ENCODE measurements at places on chromosomes 1 and 21.

DNA sequence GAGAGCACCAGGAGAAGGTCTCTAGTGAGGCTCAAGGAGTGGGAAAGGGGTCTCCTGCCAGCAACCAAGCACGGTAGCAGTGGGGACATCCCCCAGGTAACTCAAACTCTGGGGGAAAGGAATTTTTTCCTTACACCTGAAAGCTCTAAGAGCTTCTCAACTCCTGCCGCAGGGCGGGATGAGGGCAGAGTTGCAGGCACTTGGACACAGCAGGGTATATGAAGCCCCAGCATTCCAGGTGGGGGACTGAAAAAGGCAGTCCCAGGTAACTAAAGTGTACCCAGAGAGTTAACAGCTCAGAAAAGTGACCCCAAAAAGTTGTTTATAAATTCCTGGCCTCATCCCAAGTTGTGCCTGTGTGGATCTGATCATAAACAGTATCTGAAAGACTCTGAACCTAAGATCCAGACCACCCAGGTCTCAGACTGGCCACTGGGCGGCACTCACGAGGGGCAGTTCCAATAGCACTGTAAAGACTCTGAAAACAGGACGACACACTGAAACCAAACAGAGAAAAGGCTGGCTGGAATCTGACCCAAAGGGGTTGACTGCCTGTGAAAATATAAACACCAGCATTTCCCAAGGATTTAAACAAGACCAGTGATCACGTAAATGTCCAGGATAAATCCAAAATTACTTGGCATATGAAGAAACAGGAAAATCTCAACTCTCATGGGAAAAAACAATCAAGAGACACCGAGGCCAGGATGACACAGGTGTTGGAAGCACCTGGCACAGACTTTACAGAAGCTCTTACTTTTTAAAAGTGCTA, 47.5 kb downstream of the HSF2BP start:
- peak; percentile 80 for DNase-seq

GRCh38 chr21:15753741-15754140, 24.0 kb downstream of the USP25 start:
- no peak for DNase-seq

GRCh38 chr1:205283270-205284147, 38.0 kb downstream of the NUAK2 start:
- no peak for DNase-seq

GRCh38 chr1:222034790-222035189, 292.9 kb upstream of the DUSP10 start:
- DNase-seq = no peak

- DNase-seq = no peak
These were observed 12.6 kb upstream of the RCSD1 start for GRCh38 chr1:167617153-167618147.

DNA sequence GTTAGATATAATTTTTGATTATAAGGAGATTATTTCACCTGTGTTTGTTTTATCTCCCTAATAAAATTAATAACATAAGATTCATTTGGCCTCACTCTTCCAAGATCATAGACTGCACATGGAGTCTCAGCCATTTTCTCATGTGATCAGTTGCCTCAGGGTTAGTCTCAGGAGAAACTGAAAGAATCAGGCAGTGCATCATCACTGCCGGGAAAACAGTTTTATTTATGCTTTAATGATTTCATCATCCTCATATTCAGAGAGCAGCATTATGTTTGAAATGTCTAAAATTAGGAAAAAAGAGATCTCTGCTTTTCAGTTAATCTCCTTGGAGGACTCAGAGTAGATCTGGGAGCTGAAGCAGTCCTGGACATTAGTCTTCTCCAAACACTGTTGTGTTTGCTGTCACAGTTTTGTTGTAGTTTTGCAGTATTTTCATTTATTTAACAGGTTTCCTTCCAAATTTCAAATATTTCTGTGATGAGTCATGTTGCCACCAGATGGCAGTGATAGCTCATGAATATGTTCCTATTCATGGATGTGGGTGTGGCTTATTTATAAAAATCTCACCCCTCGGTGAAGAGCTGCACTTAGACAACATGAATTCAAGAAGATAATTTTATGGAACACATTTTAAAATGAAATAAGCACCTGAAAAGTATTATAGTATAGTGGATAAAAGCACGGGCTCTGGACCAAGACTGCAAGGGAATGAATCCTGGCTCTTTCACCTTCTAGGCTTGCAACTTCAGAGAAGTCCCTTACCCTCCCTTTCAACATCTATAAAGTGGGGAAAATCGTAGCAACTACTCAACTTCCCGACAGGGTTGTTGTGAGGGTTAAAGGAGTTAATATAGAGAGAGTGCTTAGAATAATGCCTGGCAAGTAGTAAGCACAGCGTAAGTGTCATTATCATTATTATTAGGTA, 31.2 kb downstream of the CHD1L start:
- DNase-seq = peak; percentile 60

All from HEK293T (cell line).